H1 (cell line): ENCODE measurements at places on chromosomes 16 and 17.
A peak's percentile ranks its signal among the peaks of the same experiment; 100 is the strongest.

- DNase-seq: no peak
Observed at GRCh38 chr16:10107081-10107480, 75.1 kb downstream of the GRIN2A start.

DNA sequence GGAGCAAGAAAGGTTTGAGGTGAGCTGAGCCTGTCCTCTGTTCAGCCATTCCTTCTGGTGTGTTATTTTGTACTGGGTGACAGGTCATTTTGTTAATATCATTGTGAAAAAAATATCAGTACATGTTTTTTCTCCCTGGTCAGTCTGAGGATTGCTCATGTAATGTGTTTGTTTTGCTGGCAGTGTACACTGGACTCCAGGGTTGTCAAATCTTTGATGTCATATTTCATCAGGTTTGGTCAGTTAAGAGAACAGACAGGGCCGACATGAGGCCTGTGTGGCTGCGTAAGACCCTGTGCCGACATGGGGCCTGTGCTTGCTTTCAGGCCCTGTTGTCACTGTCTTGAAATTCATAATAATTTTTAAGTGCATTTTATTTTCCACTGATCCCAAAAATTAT, 22.5 kb downstream of the CLUAP1 start:
- no peak for DNase-seq

DNA sequence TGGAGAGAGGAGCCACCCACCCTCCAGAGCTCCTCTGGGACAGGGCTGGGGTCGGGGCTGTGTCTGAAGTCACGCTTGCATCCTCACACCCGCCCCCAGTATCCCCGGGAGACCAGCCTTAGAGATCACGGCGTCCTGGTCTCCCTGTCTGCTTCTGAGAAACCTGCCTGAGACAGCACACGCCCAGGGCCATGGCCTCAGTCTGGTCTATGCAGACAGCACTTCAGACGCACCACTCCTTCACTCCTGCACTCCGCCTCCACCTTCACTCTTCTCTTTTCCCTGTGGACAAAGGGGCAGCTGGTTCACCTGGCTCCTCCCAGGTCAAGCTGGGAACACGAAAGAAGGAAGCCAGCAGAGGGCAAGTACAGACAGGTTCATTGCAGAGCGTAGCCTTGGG, 248.0 kb upstream of the GSE1 start:
- DNase-seq: no peak

DNA sequence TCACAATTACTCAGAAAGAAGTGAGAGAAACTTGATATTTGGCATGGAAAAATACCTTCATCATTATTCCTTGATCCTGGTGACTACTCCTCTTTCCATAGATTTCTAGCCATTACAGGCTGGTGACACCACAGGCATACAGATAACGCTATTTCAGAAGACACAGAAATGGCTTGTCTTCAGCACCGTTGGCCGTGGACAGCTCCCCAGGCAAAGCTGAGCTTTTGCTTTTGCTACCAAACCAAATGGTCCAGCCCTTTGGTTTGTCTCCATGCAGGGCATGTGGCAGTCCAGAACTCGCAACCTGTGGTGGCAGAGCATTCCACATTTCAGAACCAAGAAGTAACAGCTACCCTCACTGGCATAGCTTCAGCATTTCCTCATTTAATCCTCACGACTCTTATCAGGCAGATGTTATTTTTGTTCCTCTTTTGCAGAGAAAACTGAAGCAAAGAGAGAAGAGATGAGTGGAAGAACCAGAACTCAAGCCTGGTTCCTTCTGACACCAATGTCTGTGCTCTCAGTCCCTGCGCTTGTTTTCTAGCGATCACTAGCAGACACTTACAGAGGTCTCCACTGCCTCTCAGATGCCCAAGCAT, 55.5 kb downstream of the HS3ST4 start:
- DNase-seq: no peak

DNA sequence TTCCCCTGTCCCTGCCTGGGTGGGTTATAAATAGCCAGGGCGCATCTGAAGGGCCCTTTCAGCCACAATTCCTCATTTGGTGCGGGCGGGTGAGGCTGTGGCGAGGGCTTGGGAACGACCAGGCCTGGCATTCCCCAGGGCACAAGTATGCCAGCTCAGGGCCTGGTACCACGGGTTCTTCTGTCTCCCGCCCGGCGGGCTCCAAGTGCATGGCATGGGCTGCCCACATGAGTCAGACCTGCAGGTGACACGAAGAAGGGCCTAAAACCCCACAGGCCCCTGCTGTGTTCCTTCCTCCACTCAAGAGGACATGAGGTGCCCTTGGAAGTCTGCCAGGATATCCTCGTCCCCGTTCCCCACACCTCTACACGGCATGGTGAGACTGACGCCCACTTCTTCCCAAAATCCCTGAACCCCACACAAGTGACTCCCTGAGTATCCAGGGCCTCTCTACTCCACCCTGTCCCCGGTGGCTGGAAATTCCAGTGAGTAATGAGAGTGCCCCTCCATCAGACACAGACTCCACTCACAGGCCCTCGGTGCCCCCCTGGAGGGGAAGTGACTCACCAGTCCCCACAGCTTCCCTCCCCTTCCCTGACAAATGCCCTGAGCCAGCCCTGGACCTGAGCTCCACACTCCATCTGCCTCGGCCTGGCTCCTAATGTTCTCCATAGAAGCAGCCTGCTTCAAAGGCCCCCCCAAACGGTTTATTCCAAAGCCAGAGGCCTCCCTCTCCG, 68.8 kb downstream of the ABR start:
- peak; percentile 53 for DNase-seq

DNA sequence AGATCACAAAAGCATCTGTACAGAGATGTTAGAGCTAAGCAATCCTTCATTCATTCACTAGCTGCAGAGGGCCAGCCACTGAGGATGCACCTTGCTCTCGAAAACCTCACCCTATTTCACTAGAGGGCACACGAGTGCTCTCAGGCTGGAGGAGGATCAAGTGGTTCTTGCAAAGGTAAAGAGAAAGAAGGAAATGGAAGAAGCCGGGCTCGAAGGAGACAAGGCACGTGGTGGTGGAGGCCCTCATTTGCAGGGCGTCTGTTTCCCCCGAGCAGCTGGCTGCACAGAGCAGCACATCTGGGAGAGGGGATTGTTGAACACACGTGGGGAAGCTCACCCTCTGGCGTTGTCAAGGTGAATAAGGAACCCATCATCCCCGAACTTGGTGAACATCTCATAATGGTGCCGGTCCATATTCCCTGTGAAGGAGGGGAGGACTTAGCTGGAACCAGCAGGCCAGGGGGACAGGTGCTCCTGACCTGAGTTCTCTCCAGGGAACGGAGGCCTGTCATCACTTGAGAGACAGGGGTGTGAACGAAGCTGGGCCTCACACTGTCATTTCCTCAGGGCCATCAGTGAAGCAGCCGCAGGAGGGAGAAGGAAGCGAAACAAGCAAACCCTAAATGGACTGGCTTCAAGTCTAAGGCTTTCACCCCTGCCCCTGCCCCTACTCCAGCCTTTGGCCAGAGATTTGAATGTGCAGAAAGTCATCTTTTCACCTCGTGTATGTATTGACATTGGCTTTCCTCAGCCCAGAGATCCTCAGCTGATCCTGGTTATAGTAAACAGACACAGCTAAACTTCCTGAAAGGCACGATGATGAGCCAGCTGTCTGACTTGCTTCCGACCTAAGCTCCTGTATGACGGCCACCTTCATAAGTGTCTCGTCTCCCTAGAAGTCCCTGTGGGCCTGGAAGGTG, 27.6 kb downstream of the PRKAR1A start:
- DNase-seq: no peak

- no peak for DNase-seq
Observed at GRCh38 chr17:51372345-51373004, 112.1 kb downstream of the UTP18 start.

DNA sequence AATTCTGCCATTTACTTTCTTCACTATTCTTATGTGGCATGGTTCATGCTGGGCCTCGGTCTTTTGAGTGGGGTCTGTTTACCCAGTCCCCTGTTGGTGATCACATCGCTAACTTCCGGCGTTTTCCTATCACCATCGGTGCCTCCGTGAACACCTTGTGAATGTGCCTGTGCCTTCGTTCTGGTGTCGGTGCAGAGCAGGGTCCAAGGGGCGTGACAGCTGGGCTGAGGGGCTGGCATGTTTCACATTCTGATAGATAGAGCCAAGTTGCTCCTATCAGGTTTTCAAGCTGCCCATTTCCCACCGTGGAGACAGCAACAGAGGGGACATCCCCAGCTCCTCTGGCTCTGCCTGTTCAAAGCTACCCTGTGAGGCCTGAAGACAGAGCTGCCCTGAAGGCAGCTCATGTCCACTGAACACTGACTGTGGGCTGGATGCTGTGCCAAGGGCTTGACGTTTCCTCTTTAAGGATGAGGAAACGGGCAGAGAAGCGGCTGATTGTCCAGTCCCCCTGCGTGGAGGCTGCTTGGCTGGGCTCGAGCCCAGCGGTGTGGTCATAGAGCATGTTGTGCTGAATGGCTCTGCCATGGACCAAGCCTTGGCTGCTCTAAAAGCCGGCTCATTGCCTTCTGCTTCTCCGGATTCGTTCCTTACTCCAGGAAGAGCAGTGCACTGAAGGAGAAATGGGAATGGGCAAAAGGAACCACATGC, 17.0 kb downstream of the DHODH start:
- DNase-seq: no peak

DNA sequence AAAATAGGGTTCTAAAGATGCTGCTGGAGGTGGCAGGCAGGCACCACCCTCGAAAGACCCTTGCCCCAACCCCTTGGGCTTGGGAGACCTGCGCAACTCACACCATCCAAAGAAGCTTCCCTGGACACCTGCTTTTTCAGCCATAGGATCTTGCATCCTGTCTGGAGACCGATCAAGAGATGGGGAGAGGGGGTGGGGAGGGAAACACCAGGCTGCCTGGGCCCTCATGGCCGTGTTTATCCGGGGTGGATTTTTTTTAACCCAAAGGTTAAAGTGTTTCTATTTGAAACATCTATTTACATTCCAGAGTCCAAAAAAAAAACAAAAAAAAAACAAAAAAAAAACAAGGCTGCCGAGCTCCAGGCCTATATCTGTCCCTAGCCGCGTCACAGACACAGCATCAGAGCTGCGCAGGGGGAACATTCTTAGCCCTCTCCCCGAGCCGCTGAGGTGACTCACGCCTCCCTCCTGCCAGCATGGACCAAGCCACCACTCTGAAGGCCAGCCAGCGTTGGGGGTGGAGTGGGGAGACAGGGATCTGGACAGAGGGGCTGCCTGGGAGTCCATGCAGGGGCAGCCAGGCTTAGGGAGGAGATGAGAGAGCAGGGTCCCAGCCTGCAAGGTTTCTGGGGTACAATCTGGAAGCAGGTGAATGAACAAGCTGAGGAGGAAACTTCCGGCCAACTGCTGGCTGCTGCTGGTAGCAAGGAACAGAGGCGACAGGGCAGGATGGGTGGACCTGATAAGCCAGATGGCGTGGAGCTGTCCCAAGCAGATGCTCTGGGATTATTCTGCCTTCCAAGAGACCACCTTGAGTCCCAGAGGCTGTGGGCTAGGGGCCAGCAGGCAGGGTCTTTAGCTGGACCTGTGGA, 14.8 kb downstream of the HDAC5 start:
- no peak for DNase-seq

GRCh38 chr16:15636392-15636873, 6.5 kb downstream of the MARF1 start:
- DNase-seq: no peak

- no peak for DNase-seq
Observed at GRCh38 chr16:8861563-8862308, 7.1 kb downstream of the CARHSP1 start.

DNA sequence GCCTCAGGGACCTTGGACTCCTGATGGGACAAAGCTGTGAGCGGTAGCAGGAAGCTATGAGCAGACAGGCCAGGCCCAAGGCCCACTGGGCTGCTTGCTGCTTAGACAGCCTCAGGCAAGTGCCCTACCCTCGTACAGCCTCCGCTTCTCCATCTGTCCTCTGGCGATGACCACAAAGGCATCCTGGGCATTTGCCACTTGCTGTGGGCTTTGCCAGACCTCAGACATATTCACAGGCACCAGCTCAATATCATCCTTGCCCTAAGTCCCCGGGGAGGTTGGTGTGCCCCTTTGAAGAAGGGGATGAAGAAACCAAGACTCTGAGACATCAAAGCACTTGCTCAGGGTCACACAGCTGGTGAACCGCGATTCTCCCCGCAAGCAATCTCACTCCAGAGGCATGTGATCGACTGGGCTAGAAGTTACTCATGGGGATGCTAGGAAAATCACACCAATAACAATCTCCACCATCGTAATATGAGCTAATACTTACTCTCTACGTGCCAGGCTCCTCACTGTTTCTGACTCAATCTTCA, 21.7 kb downstream of the PPL start:
- DNase-seq: no peak

DNA sequence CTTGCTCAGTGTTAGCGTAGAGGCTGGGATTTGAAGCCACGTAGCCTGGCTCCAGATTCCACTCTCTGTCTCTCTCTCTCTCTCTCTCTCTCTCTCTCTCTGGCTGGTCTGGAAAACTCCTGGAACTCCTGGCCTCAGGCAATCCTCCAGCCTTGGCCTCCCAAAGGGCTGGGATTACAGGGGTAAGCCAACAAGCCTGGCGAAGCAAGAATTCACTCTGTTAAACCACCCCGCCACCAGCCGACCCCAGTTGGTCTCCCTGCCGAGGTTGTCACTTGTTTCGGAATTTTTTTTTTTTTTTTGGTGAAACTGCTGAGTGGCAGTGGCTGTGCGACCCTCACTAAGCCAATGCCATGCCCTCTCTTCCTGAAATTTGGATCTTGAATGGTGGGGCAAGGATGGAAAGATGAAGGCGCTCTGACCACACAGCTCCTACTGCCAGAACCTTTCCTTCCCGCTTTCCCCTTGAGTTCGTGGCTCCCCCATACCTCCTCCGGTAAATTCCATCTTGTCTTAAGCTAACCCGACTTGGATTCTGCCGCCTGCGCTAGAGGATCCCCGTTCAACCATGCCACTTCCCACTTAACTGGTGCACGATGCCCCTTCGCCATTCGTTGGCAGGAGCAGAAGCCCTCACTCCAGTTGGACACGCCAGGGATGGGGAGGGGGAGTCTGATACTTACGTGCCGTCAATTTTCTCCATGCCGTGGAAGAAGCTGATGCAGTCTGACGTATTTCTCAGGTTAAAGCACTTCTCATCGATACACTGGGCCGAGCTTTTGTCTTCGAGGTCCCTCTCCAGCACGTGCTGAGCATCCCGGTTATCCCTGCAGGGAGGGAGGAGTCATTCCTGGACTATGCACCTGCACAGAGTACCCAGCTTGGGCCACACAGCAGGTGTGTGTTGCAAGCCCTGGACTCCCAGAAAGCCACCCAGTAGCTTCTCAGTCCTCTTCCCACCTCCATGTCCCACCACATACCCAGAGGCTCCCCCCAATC, 13.1 kb downstream of the TEKT5 start:
- DNase-seq: no peak
